ENCODE measurements at places on chromosomes 2 and 18.

DNA sequence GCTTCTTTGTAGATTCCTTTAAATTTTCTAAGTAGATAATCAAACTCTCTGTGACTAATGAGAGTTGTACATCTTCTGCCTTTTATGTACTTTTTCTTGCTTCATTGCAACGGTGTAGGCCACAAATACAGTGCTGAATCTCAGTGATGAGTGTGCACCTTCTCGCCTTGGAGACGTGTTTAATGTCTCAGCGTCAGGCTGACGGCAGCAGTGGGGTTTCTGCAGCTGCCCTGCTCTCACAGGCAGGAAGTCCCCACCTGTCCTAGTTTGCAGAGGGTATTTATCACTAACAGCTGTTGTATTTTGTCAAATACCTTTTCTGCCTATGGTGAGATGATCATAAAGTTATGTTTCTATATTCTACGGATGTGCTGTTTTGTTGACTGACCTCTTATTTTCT lies 13.3 kb downstream of the AGXT start:
- no peak for DNase-seq

GRCh38 chr2:136111711-136112110 lies 6.2 kb downstream of the CXCR4 start:
- no peak for DNase-seq

- DNase-seq = no peak
Observed at GRCh38 chr18:42024131-42024530, 69.1 kb downstream of the PIK3C3 start.

- no peak for DNase-seq
Observed at GRCh38 chr2:175164235-175164634, 3.8 kb downstream of the ATF2 start.

GRCh38 chr2:240956935-240957655 lies 41.3 kb upstream of the SNED1 start:
- no peak for DNase-seq

DNA sequence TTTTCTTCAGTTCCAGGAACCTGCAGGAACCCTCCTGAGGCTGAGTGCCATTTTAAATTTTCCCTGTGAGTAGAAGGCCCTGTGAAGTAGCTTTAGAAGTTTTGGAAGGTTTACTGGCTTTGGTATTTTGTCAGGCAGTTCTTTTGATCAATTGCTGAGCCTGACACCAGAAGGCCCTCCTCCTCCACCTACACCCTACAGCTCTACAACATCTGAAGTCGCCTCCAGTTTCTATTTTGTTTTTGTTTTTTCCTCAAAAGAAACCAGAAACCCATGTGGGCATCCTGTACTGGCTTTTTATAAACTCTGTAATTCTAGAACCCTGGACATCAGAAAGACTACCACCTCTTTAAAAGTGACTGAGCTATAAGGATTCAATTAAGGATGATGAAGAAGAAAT lies 153.7 kb downstream of the NRXN1 start:
- DNase-seq = no peak

GRCh38 chr2:96431319-96431718 lies 73.8 kb downstream of the NEURL3 start:
- DNase-seq = no peak

DNA sequence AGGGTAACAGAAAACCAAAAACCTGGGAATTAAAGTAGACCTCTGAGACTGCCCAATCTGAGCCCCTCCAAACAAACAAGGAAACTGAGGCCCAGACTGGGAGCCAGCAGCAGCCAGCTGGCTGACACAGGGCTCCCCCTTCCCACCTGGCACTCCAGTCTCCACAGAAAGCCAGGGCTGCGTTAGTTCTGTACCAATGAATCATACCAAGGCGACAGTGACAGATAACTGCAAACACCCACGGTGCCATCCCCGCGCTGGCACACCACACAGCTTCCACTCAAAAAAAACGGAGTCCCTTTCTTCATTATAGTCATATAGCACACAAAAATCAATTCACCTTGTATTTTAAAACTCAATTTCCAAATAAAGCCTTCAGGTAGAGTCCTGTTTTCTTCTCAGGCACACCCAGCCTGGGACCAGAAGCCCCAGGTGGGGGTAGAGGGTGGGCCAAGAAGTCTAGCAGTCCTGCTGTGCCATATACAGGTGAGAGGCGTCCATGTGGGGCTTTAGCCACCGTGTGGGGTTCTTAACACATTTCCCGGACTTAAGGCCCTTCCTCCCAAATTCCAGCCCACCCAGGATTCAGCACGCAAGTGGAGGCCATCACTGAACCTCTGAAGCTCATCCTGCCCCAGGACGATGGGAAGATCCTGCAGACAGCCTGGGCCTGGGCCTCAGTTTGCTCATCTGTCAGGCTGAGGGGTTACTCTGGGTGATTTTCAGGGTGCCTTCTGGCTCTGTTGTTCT lies 1.2 kb downstream of the PER2 start:
- DNase-seq = no peak
